RWPE1 (cell line): ENCODE measurements at places on chromosomes 1 and 21.

DNA sequence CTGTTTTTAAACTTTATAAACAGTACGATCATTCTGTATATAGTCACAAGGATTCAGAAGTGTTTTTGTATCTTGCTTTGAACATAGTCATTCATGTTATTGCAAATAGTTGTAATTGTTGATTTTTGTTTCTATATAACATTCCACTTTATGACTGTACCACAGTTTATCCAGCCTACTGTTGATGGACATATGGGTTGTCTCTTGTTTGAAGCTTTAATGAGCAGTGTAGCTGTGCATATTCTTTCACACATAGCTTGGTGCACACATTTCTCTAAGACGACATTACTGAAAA, 6.1 kb downstream of the CD101 start:
- no peak for DNase-seq

DNA sequence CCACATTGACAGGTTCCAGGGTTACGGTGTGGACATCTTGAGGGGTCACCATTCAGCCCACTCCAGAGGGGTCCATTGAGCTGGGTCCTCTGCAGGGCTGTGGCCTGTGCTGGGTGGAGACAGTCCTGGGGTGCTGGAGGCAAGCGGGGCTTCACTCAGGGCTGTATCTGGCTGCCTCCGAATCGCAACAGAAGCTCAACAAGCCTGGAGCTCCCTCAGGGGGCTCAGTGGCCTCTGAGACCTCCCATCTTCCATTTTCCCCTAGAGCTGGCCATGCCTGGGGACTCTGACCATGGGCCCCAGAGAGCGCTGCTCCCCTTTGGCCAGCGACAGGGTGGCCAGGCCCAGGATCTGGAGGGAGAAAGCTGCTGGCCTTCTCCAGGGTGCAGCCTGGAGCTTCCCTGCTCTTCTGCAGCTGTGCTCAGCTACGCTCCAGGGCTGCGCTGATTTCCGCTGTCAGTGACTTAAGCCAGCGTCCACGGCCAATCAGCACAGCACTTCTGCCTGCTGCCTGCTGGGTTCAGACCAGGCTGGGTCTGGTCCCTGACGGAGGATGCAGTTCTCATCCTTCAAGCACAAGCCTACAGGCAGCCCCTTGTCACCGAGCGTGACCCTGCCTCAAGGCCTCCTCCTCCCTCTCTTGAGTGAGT, 45.0 kb upstream of the ADARB1 start:
- no peak for DNase-seq

DNA sequence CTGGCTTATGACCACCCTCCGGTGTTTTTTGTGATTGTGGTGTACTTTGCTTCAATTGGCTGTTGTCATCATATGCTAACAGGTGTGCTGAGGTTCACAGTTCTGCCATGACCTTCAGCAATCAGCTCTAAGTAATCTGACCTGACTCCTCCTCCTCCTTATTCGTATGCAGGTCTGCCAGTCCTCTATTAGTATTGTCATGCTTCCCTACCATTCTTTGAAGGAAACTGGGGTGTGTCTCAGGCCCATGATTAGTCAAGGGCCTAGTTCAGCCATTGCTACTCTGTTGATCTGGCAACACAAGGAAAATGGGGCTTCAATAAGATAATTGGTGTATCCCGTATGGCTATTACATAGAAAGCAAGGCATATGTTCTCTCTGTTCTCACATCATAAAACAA, 332.3 kb upstream of the DPYD start:
- no peak for DNase-seq

DNA sequence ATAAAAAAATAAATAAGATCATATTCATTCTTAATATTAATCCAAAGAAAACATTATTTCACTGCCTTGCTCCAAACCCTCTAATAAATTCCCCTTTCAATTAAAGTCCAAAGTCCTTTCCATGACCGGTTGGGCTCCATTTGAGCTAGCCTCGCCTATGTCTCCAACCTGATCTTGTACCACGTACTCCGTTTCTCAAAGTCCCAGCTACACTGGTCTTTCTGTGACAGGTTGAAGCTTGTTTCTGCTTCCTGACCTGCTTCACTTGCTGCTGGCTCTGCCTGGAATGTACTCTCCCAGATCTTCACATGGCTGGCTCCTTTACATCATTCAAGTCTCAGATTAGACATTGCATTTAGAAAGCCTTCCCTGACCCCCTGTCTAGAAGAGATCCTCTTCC, 16.4 kb downstream of the RPL5 start:
- peak; percentile 46 for DNase-seq

DNA sequence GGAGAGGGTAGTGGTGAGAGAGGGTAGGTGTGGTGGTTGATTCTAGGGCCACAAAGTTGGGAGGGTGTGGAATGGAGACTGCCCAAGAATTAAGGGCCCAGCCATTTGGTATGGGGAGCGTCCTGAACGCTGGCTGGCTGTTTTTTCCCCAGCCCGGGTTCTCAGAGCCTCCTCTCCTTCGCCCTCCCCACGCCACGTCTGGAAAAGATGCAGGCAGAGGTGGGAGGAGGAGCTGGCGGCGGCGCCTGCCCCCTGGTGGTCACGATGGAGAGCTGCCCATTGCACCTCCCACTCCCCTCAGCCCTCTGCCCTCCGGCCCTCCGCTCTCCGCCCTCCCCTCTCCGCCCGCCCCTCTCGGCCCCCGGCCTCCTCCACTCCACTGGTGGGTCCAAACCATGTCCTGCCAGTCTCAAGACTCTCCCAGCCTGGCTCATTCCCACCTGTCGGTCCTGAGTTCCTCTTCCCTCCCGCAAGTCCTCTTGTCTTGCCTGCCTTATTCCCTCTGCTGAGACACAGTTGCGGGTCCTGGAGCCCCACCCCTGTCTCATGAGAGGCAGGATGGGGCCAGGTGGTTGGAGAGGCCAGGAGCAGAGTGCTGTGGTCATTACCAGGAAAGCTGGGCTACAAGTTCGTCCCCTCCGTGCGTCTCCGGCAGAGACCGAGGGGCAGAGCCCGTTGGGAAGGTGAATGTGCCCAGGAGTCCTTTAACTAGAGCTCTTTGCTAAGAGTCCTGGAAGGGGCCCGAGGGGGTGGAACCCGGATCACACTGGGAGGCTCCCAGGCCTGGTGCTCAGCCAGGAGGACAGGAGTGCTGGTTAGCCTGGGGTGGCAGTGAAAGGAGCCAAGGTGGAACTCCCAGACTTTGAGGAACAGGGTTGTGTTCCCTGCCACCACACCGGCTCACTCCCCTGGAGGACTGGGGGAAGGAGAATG, 22.6 kb downstream of the ETNK2 start:
- peak; percentile 71 for DNase-seq

DNA sequence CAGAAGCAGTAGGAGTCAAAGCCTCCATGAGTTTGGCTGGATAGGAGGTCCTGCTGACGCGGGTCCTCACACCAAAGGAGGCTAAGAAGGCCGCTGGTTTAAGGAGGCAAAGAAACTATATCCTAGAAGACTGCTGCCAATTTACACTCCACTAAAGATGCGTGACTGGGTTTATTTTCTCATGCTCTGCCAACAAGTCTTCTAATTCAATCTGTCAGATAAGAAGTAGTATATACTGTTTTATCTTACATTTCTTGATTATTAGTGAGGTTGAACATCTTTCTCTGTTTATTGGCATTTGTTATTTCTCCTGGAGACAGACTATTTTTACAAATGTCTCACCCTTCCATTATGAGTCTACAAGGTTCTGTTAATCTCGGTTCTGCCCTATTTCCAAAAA, 34.1 kb downstream of the ACBD6 start:
- DNase-seq = no peak

- no peak for DNase-seq
These were observed 134.5 kb upstream of the MROH9 start for GRCh38 chr1:170800812-170801211.

DNA sequence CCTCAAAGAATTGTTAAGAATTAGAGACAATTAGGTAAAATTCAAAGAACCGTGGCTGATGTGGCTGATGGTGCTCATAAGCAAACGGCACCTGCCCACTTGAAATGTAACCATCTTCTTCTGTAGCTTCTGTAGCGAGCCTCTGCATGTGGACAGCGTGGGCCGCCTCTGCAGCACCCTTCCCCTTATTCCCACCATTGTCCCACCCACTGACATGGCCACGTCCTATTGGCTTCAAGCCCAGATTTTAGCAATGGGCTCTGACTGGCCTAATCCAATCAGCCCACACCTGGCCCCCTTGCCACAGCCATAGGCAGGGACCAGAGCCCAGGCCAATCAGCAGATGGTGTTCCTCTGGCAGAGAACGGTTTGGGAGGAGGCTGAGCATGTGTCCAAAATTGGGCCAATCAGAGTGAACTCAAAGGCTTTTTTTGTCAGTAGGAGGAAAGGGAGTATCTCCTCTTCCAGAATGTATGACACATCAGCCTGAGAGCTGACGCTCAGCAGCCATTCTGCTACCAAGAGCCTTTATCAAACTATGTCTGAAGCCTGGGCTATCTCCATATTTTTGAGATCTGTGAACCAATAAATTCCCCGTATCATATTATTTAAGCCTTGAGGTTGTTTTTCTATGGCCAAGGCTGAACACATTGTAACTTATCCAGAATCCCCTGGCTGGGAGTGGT, 518.5 kb downstream of the SMYD3 start:
- no peak for DNase-seq

GRCh38 chr1:163650624-163651023, 328.9 kb downstream of the NUF2 start:
- DNase-seq = no peak

DNA sequence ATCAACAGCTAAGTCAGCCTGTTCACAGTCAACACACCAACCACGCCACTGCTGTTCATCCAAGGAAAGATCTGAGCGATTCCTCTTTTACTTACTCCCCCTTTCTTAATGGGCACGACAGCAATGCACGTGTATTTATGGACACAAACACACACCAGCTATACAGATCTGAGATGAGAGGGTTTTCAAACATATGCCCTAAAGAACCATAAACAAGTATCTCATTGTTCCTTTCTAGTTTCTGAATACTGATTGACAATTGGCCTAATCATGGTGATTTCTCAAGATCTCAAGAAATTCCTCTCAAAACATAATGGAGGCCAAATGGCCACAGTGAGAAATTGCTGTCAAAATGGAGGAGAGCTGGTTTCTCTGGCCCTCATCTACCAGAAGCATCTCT, 18.0 kb downstream of the TOR3A start:
- no peak for DNase-seq

- DNase-seq = no peak
These were observed 211.6 kb upstream of the PTBP2 start for GRCh38 chr1:96509951-96510350.

- DNase-seq = no peak
These were observed 8.9 kb upstream of the SLC25A33 start for GRCh38 chr1:9530320-9530719.

- no peak for DNase-seq
These were observed 238.5 kb downstream of the LTN1 start for GRCh38 chr21:28754127-28754611.

GRCh38 chr1:166785987-166786386, 53.3 kb upstream of the POGK start:
- DNase-seq = no peak

DNA sequence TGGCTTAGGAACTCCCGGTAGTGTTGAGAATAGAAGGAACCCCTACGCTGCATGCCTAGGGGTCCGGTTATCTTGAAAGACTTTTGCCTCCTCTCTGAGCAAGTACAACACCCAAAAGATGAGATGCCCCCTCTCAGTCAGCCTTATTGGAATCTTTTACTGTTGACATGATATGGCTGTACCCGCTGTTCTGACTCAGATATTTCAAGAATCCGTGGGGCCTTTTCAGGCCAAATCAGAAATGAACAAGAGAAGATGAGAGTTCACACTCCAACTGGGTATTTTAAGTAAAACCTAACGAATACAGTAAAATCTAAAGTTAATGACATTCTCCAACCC, 164.2 kb downstream of the PPIAL4G start:
- no peak for DNase-seq

DNA sequence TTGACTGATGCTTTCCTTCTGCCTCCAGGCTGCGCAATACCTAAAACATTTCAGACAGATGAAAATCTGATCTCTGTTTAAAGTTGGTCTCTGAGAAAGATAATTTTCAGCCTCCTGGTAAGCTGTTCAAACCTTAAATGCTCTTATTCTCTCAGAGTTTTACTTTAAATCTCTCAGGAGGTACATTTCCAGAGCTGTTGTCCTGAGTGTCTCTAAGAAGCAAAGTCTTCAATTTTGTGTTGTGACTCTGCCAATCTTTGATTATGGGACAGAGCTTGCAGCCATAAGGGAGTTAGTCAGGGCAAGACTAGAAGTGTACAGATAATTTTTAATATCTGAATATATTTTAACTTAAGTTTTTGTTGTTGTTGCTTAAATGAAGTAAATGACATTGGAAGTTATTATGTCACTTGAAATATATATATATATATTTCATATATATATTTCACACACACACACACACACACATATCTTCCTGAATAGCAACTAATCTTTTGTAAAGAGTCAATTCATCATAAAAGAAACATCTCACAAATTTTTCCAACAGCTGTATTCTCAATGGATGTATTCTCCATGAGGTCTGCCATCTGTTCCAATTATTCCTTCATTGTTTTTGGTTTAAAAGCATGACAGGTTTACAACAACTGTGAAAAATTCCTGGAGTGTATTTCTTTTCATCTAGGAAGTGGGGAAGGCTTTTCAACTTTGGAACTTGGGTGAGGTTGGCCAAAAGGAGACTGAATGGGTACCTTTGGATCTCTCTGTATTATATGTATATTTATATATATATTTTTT, 259.4 kb downstream of the BACH1 start:
- DNase-seq = no peak

DNA sequence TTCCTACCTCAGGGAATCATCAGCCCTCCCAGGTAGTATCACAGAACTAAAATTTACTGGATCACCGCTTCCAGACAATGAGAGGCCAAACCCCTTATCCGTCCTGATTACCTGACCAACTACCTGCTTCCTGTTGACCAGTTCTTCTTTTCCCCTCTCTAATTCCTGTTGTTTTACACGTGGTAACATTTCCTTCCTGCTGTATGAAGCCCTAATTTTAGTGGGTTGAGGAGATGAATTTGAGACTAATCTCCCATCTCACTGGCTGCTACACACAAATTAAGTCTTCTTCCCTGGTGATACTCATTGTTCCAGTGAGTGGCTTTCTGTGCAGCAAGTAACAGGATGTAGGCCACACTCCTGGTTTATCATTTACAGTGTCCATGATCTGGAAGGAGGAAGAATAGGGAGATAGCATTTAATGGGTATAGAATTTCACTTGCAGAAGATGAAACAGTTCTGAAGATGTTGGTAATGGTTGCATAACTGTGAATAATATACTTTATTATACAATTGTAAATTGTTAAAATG, 2112.9 kb downstream of the NCAM2 start:
- no peak for DNase-seq

- no peak for DNase-seq
These were observed 4.4 kb downstream of the NTPCR start for GRCh38 chr1:232954594-232955365.

GRCh38 chr1:59125676-59126320, 171.1 kb upstream of the FGGY start:
- DNase-seq = no peak
